ENCODE measurements at places on chromosomes 6 and 20.
A peak's percentile ranks its signal among the peaks of the same experiment; 100 is the strongest.

DNA sequence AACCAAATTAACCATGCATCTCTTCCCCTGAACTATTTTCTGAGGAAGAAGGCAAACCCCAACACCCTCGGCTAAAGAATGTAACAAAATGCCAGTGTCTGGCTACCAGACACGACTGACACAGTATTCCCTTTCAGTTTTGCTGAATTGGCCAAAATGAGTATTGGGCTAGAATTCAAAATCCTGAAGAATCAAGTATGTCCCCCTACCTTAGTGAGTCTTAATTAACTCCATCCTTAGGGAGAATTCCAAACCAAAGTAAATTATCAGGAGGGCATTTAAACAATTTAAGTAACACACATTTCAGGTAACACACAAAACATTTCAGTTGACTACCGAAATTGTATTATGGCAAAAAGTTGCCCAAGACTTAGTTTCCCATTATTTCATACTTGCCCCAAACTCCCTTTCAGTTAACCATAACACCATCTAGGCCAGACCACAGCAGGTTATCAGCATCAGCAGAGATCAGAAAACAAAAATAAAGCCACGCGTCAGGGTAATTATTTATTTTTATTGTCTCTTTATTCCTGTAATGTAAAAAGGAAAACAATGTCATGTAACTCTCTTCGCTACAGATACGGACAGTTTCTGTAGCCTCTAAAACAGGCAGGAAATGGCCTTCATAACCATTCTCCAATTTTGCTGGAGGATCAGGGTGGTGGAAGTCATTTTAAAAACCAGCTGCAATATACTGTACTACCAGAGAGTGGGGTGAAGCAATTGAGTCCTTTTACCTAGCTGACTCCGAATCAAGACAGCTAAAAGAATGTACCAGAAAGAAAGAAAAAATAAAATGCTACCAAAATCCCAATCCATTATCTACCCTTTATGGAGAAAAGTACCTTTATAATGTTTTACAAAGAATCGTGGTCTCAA lies 1.9 kb downstream of the SNX5 start:
- H3K27ac ChIP-seq, result peak overlapping the region; percentile 22
- peak overlapping the region; percentile 94 for H3K4me3 ChIP-seq
- H3K36me3 ChIP-seq, result no peaks in the 10 kb centered on the region
- peaks cover 14% of the 10 kb centered on the region for H3K4me1 ChIP-seq

DNA sequence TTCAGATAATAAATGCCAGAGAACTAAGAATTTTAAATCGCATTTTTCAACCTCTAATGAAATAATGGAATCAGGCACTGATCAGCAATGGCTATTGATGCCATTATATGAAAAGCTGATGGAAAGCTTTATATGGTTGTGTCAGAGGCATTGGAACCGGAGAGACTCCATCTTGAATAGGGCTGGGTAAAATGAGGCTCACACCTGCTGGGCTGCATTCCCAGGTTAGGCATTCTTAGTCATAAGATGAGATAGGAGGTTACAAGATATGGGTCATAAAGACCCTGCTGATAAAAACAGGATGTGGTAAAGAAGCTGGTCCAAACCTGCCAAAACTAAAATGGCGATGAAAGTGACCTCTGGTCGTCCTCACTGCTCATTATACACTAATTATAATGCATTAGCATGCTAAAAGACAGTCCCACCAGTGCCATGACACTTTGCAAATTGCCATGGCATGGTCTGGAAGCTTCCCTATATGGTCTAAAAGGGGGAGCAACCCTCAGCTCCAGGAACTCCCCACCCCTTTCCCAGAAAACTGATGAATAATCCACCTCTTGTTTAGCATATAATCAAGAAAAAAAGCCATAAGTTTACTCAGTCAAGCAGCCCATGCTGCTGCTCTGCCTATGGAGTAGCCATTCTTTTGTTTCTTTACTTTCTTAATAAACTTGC lies 40.2 kb upstream of the CD83 start:
- H3K36me3 ChIP-seq, result no peaks in the 10 kb centered on the region
- H3K27ac ChIP-seq, result no peak overlapping the region
- no peak for DNase-seq
- no peak overlapping the region for H3K4me3 ChIP-seq
- peaks cover 2% of the 10 kb centered on the region for H3K4me1 ChIP-seq

GRCh38 chr6:42864602-42865001 lies 14.8 kb upstream of the RPL7L1 start:
- H3K4me1 ChIP-seq, result no peaks in the 10 kb centered on the region
- no peak overlapping the region for H3K4me3 ChIP-seq
- no peak for DNase-seq
- no peak overlapping the region for H3K27ac ChIP-seq
- H3K27me3 ChIP-seq, result no peaks in the 10 kb centered on the region

DNA sequence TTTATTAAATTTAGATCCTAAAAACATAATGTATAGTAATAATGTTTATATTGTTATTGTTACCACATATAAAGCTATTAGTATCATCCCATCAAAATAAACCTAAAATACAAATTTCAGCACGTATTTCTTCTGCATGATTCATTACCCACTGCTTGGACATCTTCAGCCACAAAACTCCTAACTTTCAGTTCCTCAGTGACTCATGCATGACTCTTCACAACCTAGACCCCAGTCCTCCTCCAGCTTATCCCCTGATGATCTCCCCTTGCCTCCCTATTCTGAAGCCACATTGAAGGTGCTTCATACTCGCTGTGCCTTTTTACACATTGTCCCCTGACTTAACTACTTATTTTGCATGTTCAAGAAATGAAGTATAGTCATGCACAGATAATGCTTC lies 11.2 kb upstream of the GPRC6A start:
- no peak for DNase-seq
- no peaks in the 10 kb centered on the region for H3K27me3 ChIP-seq
- H3K4me1 ChIP-seq, result no peaks in the 10 kb centered on the region
- H3K4me3 ChIP-seq, result no peak overlapping the region

DNA sequence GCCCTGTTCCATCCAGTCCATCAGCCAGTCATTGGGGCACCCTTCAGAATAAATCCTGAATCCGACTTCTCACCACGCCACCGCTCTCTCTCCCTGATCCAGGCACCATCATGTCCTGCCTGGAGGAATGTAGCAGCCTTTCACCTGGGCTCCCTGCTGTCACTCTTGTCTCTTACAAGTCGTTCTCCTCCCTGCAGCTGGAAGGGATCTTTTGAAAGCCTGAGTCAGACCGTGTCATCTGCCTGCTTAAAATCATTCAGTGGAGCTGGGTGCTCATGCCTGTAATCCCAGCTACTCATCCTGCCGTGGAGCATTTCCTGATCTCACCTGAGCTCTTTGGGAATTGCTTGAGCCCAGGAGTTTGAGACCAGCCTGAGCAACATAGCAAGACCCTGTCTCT lies 19.2 kb upstream of the KCNG1 start:
- no peaks in the 10 kb centered on the region for H3K27me3 ChIP-seq
- H3K27ac ChIP-seq, result no peak overlapping the region
- H3K4me3 ChIP-seq, result no peak overlapping the region
- no peak for DNase-seq
- H3K36me3 ChIP-seq, result no peaks in the 10 kb centered on the region

DNA sequence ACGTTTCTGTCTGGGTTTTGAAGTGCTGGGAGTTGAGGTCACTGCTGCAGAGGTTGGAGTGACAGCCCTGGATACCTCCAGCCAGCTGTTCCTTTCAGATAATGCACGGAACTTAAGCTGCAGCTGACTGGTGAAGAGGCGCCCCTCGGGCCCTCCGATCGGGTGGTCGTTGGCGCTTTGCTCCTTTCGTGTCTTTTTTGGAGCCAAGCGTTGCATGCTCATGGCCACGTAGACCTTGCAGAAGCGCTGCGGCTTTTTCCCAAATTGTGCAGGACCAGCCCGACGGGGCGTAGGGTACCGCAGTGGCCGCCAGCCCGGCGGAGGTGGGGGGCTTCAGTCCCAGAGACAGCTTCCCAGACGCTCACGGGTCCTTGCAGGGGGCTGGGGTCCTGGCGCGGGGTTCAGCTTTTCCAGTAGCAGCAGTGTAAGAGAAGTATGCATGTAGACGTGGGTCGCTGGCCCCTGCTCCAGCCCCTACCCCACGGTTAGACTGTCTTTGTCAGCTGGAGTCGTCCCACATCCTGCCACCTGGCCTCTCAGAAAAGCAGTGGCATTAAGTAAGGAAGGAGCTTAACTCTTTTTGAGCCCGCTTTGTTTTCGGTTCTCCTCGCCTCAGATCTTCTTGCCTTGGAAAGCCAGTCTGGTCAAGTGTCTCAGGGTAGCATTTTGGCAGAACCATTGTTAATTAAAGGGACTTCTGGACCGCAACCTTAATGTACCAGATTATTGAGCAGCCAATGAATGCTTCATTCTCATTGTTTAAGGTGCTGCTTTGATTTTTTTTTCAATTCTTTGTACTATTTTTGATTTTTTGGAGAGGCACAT lies 838 bp downstream of the TNFAIP3 start:
- H3K4me1 ChIP-seq, result peaks cover 9% of the 10 kb centered on the region
- peak overlapping the region; percentile 46 for H3K4me3 ChIP-seq
- DNase-seq, result peak; percentile 59
- H3K36me3 ChIP-seq, result no peaks in the 10 kb centered on the region

DNA sequence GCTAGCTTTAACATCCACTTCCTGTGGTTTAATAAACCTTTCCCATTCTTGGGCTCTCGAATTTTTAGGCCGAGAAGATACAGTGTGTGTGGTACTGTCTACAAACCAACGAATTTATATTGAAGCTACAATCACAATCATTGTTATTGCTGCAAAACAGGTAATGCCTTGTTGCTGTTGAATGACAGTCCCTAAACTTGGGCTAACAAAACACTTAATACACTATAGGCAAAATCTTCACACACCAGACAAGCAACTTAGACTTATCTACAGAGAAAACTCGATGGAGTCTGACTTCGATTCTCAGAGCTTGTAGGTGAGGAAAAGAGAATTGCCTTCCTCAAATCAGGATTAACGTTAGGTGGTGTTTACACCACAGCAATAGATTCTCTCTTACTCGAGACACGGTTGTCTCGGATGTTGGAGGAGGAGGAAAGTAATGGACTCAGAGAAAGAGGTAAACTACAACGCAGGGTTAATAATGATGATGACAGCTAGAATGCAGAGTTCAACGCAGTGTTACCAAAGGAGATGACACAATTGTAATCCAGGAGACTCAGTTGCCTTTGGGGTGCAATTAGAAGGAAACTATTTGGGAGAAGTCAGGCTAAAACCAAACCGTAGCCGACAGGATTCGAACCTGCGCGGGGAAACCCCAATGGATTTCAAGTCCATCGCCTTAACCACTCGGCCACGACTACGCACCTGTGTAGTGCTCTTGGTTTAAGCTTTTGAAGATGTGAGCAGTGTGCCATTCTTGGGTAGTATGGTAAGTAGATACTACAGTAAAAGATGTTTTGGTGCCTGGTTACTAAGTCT lies 32.5 kb upstream of the ZNF184 start:
- H3K27ac ChIP-seq, result no peak overlapping the region
- H3K4me3 ChIP-seq, result peak overlapping the region; percentile 23
- H3K36me3 ChIP-seq, result no peaks in the 10 kb centered on the region

DNA sequence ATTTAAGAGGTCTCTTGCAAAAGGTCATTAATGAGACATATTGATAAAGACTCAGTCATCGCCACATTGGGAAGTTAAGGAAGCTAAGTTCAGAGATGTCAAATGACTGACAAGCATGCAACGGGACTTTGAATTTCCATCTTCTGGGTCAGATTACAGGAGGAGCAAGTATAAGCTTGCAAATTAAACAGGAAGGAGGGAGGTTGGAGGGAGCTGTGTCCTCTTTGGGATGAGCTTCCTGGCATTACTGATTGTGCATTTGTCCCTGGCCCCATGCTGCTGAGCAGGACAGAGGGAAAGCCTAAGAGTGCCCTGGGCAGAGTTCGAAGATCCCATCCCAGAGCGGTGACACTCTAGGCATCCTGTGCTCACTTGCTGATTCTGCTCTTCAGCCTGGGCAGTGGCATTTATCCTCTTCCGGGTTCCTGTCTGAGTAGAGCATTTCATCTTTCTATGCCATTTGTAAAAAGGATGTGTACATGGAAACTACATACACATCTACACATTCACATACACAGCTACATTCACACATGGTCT lies 40.5 kb downstream of the SLC22A1 start:
- peaks cover 6% of the 10 kb centered on the region for H3K4me1 ChIP-seq
- no peaks in the 10 kb centered on the region for H3K36me3 ChIP-seq
- H3K27ac ChIP-seq, result no peak overlapping the region
- H3K4me3 ChIP-seq, result no peak overlapping the region
- DNase-seq, result no peak

DNA sequence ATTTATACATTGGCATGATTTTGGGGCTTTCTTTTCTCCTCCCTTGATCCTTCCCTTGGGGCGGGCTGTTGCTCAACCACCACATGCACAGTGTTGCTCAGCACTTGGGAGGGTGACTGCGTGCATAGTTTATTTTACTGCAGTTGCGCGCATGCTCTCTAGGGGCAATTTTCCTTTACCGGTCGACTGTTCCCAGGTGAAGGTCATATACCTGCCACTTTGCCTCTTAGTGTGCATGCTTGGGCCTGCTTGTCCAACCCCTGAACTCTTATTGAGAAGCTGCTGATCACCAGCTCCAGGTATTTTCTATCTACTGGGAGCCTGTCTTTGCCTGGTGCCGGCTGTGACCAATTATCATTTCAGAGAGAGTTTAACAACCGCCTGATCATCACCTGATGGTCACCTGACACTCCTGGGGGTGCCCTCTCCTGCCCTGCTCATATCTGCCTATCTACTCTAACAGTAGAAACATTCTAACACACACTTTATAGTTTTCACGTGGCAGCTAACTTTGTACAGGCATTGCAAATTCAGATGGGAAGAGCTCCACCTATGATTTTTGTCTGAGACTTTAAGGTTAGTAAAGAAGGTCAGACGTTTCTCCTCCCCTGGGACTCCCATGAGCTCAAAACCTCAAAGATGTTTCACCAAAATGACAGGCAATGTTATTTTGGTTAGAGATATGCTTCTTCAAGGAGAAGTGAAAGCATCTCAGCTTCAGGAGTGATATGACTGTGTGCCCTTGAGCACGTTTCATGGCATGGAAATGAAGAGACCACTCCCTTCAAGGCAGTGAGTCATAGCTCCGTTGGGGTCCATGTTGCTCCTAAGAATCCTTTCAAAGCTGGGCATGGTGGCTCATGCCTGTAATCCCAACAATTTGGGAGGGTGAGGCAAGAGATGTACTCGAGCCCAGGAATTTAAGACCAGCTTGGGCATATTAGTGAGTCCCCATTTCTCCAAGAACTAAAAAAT lies 227.5 kb upstream of the MYLIP start:
- no peak for DNase-seq
- no peaks in the 10 kb centered on the region for H3K36me3 ChIP-seq
- no peaks in the 10 kb centered on the region for H3K27me3 ChIP-seq
- no peak overlapping the region for H3K27ac ChIP-seq

DNA sequence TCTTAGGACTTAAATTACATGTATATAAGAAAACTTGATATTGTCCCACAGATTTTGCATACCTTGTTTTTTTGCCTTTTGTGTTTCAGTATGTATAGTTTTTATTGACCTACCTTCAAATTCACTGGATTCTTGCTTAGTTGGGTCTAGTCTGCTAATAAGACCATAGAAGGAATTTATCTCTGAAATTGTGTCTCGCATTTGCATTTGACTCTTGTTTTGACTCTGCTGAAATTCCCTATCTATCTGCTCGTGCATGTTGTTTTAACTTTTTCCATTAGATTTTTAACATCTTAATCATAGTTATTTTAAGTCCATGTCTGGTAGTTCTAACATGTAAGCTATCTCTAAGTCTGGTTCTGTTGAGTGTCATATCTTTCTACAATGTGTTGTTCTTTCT lies 163.9 kb downstream of the SCP2D1 start:
- H3K27ac ChIP-seq, result no peak overlapping the region
- no peaks in the 10 kb centered on the region for H3K27me3 ChIP-seq
- no peak overlapping the region for H3K4me3 ChIP-seq
- H3K4me1 ChIP-seq, result no peaks in the 10 kb centered on the region
- DNase-seq, result no peak

Measured in H1 (cell line).